ENCODE measurements at places on chromosomes 13 and 19. TPM values are rescaled to one million over a fixed set of nuclear protein-coding genes. Genes with fewer than 3 reads are reported as not detected.

DNA sequence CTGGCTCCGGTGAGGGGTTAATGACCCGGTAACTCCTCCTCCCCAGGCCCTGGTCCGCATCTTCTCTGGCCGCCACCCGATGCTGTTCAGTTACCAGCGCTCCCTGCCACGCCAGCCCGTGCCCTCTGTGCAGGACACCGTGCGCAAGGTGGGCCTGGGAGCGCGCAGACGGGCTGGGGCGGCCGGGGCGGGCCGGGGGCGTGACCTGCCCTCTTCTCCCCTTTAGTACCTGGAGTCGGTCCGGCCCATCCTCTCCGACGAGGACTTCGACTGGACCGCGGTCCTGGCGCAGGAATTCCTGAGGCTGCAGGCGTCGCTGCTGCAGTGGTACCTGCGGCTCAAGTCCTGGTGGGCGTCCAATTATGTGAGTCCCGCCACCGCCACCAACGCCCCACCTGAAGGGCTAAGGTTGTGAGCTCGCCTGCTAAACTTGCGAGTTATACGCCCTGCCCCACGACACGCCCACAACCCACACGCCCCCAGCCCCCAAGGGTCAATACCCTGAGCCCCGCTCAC is 10.4 kb downstream of the CPT1C start:
- no peak for DNase-seq

GRCh38 chr13:84962141-84962750 is 837.0 kb downstream of the SLITRK6 start:
- DNase-seq, result no peak

DNA sequence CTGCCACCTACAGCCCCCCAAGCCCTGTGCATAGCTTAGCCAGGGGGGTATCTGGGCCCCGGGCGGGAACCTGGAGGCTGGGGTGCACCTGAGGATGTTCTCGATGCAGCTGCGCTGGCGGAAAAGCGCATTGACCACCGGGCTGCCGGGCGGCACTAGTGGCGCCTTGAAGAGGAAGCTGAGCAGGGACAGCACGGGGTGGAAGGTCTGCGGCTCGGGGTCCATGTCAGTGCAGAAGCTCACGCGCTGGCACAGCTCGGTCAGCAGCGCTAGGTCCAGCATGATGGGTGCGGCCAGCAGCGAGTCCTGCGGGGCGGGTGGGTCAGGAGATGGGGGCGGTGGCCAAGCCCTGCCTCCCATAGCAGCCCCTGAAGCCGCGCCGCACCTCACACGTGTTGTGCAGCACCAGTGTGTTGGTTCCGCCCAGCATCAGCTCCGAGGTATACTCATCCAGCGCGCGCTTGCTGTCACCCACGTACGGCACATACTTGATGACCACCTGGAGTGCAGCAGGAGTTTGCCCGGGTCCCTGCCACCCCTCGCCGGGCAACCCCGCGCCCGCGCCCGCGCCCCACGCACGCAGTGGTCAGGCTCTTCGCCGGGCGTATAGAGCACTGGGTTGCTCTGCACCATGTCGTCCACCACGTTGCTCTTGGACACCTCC is 2.6 kb downstream of the ISYNA1 start:
- no peak for DNase-seq

DNA sequence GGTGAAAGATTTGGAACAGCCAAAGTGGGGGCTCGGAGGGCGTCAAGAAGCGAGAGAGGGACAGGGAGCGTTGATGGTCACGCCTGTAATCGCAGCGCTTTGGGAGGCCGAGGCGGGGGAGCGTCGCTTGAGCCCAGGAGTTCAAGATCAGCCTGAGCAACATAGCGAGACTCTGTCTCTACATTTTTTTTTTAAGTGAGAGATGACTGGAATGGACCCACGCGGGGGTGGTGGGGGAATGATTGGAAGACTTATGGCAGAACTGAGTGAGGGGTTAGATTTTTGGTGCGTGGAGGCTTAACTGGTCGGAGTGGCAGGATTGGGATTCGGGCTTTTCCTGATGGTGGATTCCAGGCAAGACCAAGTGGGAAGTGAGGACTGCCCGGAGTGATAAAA is 725 bp downstream of the PSMD8 start:
- DNase-seq, result no peak

DNA sequence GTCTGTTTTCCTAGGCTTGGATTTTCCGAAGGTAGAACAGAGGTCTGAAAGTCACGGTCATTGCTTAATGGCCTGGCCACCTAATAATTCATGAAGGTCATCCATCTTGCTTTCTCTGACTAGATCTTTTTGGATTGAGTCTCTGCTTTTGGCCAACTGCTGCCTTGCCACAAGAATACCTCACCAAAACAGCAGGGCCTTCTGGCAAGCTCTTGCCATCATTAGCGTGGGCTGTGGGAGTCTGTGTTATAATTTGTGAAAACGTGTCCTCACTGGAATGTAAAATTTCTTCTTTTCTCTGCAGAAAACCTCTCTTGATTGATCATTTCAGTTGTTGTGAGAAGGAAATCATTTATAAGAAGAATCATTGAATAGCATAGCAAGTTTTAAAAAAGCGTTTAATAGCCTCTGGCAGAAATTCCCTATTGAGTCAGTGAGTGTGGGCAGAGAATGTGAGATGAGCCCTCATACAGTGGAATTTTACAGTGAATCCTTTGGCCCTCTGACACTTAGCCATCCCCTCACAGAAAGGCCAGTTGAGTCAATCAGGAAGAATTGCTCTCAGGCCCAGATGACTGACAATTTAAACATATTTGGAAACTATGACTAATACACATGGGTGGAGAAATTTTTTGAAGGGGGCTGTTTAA is 43.2 kb upstream of the ERICH6B start:
- DNase-seq, result no peak

DNA sequence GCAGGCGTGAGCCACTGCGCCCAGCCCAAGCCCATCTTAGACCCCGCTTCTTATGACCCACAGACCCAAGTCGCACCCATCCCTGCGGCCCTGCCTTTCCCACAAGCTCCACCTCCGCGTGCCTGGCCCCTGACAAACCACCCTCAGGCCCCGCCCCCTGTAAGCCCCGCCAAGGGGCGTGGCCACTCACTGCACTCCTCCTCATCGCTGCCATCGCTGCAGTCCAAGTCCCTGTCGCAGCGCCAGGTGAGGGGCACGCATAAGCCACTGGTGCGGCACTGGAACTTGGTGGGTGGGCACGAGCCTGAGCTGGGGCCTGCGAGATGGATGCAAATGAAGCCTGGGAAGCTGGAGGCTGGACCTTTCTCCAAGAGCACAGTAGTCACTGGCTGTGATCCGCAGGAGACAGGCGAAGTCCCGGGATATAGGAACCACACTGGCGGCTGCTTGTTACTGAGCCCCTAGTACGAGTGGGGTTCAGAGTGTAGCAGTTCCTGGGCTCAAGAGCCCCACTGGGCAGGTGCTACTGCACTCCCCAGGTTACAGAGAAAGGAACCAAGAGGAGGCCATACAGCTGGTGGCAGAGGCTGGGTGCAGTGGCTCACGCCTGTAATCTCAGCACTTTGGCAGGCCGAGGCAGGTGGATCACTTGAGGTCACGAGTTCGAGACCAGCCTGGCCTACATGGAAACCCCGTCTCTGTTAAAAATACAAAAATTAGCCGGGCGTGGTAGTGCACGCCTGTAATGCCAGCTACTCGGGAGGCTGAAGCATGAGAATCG is 3.1 kb downstream of the CD320 start:
- no peak for DNase-seq

- peak; percentile 69 for DNase-seq
Measured at GRCh38 chr13:102128216-102128810, 273.5 kb downstream of the FGF14 start.

DNA sequence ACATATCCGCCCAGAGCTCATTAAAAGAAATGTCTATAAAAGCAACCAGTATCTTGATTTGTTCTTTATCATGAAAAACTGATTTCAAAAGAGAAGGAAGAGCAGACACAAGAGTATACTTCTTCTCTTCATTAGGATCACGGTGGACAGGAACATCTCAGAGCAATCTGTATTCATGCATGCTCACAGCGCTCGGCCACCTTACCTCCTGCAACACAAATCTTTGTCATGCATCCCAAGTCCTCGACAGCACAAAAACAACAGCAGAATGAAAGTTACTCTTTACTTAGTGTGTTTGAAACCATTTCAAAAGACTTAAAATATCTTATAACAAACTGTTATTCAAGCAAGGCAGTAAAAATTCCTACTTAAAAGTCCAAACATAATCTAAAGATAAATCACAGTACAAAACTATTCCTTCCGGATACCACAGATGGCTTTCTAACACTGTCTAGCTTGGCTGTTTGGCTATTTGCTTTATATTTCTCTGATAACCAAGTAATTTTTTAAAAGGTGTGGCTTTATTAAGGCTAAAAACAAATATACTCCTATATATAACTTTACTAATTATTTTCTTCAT is 174.5 kb downstream of the TBC1D4 start:
- DNase-seq, result no peak

GRCh38 chr13:73069206-73069805 is 10.5 kb downstream of the KLF5 start:
- DNase-seq, result no peak

- no peak for DNase-seq
Measured at GRCh38 chr13:96527497-96527896, 437.6 kb downstream of the HS6ST3 start.

- no peak for DNase-seq
Measured at GRCh38 chr13:95184317-95184716, 116.9 kb downstream of the ABCC4 start.

DNA sequence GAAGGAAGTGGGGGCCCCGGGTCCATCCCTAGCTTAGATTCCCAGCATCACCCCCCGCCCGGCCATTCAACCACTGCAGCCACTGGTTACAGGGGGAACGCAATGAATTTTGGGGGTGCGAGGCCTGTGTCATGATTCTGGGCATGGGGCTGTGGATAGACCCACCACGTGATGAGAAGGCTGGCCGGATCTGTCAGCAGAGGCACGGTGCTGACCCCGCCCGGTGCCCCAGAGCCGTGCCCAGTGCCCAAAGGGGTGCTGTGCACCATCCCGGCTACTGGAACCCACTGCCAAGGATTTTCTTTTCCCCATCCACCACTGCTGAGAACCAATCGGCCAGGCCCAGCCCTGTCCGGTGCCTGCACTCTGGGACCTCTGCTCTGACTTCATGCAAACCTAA is 27.4 kb downstream of the CLEC4M start:
- DNase-seq, result no peak

DNA sequence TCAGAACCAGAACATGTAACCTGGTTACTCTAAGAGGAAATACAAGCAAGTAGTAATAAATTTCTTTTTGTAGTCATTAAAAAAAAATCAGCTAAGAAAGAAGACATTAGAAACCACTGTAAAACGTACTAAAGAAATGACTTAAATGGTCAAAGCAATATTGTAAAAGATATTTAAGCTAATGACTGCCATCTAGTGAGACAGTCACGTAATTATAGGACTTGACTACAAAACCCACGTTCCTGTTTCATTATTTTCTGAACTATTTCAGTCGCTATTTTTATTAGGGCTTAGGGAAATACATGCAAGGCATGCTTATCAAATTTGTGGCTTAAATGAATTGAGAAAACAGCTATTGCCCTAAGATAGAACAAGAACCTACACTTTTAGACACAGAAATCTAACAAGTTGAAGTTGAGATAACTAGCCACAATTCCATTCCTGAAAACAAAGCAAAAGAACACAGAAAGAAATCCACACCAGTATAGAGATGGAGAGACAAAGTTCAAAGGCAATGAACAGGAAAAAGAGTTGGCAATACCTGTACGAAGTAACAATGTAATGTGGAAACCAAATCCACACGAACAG is 17.9 kb downstream of the ALG5 start:
- DNase-seq, result peak; percentile 40

IQCN gene
- total RNA-seq, result 0.32 TPM

ACP7 gene
- 0.32 TPM for total RNA-seq

CBY2 gene
- total RNA-seq, result 1.1 TPM

HSPB6 gene
- total RNA-seq, result 6.7 TPM

EDNRB gene
- 0.52 TPM for total RNA-seq

CNFN gene
- total RNA-seq, result 1.2 TPM

KCNN4 gene
- 22.9 TPM for total RNA-seq

ZNF14 gene
- 5.5 TPM for total RNA-seq

PSG11 gene
- not detected for total RNA-seq

Data from NCI-H460 (cell line).